ENCODE measurements at places on chromosomes 1 and 21.
A peak's percentile ranks its signal among the peaks of the same experiment; 100 is the strongest.

DNA sequence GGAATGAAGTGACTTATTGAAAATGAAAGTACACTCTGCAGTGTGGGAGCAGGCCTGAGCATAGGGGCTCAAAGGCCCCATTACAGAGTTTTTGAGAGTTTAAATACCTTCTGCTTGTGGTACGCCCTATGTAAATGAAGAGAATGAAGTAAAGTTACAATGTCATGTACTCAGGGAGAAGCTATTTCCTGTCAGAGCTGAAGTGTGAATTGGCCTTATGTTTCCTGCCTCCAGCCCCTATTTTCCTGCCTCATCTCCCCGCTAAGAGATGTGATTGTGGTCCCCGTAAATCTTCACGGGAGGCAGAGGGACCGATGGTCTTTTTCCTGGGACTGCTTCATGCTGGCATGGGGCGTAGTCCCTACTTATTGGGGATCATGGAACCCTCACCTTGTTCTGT is 2.5 kb upstream of the ZNF683 start:
- no peak for DNase-seq

- no peak for DNase-seq
Observed at GRCh38 chr1:103387898-103388297, 137.6 kb upstream of the RNPC3 start.

DNA sequence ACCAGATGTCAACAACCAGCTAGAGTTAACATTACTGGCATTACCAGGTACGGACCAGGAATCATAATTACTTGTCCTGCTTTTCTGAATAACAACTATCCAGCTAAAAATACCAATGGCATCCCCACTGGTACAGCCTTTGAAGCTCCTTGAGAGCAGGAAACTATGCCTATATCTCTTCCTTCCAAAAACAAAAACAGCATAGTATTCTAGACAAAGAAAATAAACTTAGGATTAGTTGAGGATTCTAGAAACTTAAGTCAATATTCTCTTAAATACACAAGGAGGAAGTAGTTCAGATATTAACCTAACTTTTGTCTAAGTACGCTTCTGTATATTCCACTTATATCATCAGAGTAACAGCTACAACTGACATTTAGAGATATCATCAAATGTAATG is 3.0 kb downstream of the FUBP1 start:
- DNase-seq: no peak

- DNase-seq: no peak
Observed at GRCh38 chr21:44088401-44088780, 18.8 kb upstream of the PWP2 start.

- no peak for DNase-seq
Observed at GRCh38 chr1:109954041-109954512, 30.5 kb upstream of the AHCYL1 start.

GRCh38 chr1:157540852-157541251 is 11.5 kb downstream of the FCRL5 start:
- no peak for DNase-seq

DNA sequence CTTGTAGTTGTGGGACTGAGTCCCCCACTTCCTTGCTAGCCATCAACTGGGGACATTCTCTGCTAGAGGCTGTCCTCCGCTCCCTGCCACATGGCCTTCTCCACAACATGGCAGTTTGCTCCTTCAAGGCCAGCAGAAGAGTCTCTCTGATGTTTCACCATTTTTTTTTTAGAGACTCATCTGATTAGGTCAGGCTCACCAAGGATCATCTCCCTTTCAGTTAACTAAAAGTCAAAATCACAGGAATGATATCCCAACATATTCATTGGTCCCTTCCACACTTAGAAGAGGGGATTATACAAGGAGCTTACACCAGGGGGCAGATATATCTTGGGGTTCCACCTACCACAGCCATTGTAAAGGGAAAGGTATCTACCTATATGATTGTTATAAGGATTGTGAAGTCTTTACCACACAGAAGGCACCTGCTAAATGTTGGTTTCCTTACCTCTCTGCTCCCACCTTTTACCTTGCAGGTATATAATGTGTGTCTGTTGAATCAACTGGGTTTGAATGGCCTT is 23.3 kb downstream of the RIMKLA start:
- no peak for DNase-seq

- DNase-seq: no peak
Observed at GRCh38 chr1:59359325-59359724, 62.4 kb downstream of the FGGY start.

DNA sequence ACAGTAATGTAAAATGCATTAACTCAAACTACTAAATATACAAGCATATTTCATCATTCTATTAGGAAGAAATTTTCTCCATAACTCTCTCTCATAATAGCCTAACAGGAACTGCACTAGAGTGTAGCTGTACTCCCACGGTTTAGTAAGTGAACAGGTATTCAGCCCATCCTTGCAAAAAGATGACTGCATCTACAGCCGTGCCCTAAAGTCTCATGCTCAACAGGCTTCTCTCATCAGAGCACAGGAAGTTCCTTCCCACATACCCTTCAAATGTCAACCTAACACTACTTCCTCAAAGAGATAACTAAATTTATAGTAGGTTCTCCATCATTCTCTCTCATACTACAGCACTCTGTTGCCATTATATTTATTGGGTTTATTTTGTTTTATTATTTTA is 251.6 kb downstream of the AKT3 start:
- peak; percentile 87 for DNase-seq

GRCh38 chr21:34313116-34313515 is 50.7 kb upstream of the KCNE2 start:
- DNase-seq: peak; percentile 42

GRCh38 chr1:203558064-203558760 is 64.3 kb downstream of the OPTC start:
- peak; percentile 99 for DNase-seq

GRCh38 chr1:163866564-163866963 is 544.8 kb downstream of the NUF2 start:
- DNase-seq: no peak

DNA sequence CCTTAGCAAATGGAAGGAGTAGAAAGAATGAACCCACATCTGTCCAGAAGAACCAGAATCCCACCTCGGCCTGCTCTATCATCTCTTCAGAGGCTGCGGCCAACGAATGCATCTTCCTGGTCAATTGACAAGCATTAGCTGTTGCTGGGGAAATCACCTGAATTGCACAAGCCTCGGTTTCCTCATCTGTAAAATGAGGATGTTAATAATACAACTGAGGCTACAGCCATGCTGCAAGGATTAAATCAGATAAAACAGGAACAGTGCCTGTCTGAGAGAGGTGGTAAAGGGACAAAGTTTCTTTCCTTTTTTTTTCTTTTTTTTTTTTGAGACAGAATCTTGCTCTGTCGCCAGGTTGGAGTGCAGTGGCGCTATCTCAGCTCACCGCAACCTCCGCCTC is 99.8 kb downstream of the KIF14 start:
- DNase-seq: no peak

DNA sequence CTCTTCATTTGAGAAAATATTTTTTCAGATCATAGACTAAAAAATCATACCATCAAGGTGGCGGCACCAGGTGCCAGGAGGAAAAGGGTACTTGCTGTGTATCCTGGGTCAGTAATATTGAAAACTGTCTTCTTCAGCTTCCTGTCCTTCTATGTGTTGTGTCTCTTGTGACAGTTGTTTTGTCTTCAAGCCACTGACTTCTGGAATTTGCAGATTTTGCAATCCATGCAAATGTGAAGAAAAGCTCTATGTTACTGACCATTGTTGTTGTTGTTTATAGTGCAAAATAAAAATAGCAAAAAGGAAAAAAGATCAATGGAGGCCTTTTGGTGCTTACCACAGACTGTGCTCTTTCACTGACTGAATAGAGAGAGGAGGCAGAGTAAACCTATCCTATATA is 83.2 kb upstream of the RHOU start:
- no peak for DNase-seq

- no peak for DNase-seq
Observed at GRCh38 chr1:50438945-50439344, 15.7 kb upstream of the DMRTA2 start.

GRCh38 chr1:112818990-112819689 is 104.0 kb upstream of the PPM1J start:
- peak; percentile 63 for DNase-seq

- peak; percentile 77 for DNase-seq
Observed at GRCh38 chr1:162882248-162882674, 21.3 kb upstream of the CCDC190 start.

GRCh38 chr1:201469645-201470074 is 672 bp upstream of the PHLDA3 start:
- no peak for DNase-seq

DNA sequence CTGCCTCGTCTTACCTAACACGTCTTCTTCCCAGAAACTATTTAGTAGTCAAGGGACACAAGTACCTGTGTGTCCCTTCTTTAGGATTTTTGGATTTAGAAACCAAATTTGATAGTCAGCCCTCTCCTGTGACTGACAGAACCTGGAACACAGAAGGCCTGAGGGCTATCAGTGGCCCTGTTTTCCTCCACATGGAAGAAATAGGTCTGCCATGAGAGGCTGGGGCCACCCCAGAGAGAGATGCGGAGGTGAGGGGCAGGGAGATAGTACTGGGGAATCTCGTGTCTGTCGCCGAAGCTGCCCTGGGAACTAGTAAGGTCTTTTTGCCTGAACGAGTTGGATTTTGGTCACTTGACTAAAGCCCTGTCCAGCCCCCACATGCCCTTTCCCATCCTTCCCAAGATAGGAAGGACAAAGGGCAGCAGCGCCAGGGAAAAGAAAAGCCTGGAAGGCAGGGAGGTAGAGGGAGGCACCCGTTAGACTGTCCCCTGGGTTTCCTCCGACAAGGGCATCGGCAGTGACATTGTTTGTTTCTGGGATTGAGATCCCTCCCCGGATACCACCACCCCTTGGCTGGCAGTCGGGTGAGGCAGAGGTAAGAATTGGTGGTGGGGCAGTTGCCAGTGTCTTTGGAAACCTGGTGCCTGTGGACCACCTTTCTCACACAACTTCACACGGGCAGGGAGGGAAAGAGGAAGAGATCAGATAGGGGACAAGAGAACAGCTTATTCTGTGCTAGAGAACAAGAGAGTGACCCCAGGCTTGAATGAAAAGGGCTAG is 19.8 kb downstream of the SMIM12 start:
- no peak for DNase-seq

GRCh38 chr21:43733529-43734071 is 14.7 kb downstream of the PDXK start:
- DNase-seq: peak; percentile 83

DNA sequence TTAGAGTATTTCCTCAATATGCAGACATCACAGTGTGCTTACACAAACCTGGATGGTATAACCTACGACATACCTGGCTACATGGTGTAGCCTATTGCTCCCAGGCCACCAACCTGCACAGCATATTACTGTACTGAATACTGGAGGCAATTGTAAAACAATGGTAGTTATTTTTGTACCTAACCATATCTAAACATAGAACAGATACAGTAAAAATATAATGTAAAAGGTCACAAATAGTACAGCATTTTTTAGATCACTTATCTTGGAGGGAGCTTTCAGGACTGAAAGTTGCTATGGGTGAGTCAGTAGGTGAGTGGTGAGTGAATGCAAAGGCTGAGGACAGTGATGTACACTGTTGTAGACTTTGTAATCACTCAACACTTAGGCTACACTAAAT is 492.3 kb downstream of the MRPL39 start:
- DNase-seq: no peak

DNA sequence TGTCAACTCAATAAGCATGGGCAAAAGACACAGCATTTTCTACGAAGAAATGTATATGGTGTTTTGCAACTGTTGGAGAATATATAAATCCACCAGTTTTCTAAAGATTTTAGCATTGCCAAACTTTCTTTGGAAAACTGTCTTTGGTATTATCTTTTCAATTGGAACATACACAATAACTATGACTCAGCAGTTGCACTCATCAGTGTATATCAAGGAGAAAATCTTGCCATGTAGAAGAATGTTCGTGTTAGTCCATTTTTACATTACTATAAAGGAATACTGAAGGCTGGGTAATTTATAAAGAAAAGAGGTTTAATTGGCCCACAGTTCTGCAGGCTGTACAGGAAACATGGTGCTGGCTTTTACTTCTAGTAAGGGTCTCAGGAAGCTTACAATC is 41.1 kb downstream of the PRKAA2 start:
- peak; percentile 66 for DNase-seq

DNA sequence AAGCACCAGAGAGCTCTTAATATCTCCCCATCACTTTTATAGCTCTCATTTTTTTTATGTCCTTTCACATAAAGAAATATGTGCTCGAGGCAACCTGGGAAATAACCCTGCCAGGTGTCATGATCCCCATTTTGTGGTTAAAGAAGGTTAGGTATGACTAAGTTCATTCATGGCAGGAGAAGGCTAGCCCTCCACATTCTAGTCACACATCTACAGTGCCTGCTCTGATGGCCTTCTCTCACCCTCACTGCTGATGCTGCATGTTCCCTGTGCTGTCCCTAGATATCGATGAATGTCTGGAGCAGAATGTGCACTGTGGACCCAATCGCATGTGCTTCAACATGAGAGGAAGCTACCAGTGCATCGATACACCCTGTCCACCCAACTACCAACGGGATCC is 187.5 kb downstream of the TPR start:
- no peak for DNase-seq

DNA sequence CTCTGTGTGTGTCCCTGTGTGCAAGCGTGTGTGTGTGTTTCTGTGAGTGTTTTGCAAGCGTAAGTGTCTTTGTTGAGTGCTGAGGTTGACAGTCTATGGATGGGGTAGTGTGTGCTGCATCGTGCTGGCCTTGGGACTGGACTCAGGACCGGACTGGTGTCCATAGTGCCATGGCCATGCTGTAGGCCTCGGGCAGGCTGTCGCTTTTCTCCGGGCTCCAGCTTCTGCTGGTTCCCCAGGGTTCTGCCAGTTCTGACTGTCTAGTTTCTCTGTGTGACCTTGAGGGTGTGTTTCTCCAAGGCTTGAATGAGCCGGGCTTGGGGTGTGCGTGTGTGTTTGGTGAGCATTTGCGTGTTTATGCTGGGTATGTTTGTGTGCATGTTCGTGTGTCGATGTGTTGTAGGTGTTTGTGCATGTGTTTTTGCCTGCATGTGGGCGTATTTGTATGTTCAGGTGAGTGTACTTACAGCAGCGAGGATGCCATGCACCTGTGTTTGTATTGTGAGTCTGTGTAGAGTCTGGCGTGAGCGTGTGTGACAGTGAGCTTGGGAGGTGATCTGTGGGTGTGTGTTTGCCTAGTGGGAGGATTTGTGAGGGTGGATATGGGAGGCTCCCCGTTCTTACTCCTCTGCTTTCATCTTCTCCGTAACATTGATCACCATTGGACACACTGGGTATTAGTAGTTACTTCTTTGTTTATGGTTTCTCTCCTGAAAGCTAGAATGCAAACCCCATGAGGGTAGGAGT is 51.7 kb upstream of the POU3F1 start:
- DNase-seq: no peak

GRCh38 chr1:1086911-1087341 is 12.8 kb upstream of the RNF223 start:
- DNase-seq: no peak

- DNase-seq: no peak
Observed at GRCh38 chr1:154222918-154223317, 2.2 kb downstream of the UBAP2L start.

- DNase-seq: no peak
Observed at GRCh38 chr1:90561103-90561783, 155.9 kb downstream of the BARHL2 start.

DNA sequence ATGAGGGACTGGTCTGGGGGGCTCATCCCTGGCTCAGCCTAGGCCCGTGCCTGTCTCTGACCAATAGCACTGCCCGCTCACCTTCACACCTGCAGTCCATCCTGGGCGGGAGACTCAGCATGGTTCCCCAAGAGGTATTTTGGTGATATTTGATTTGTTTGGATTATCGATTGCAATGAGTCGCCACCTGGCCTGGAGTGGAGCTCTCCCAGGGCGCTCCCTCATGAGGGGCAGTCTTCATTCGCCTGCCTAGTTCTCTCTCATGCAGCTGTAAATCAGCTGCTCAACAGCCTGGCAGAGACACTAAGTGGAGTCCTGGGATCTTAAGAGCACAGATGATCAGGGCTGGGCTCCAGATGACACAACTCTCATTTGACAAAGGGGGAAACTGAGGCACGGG is 90.1 kb upstream of the ACTL8 start:
- no peak for DNase-seq

Measured in foreskin fibroblast (primary cell).